ENCODE measurements at places on chromosomes 2 and 18.

GRCh38 chr18:7548721-7549120 lies 18.4 kb upstream of the PTPRM start:
- DNase-seq, result no peak

GRCh38 chr18:23612434-23613090 lies 26.3 kb upstream of the NPC1 start:
- no peak for DNase-seq

- no peak for DNase-seq
Measured at GRCh38 chr2:69119104-69119894, 106.3 kb downstream of the ANTXR1 start.

GRCh38 chr18:76896677-76897076 lies 74.3 kb downstream of the ZNF236 start:
- no peak for DNase-seq

- peak; percentile 38 for DNase-seq
Measured at GRCh38 chr2:162063899-162064298, 10.1 kb downstream of the DPP4 start.

- no peak for DNase-seq
Measured at GRCh38 chr2:50607721-50608120, 424.2 kb downstream of the NRXN1 start.

- no peak for DNase-seq
Measured at GRCh38 chr2:201411421-201411820, 39.8 kb downstream of the TRAK2 start.

DNA sequence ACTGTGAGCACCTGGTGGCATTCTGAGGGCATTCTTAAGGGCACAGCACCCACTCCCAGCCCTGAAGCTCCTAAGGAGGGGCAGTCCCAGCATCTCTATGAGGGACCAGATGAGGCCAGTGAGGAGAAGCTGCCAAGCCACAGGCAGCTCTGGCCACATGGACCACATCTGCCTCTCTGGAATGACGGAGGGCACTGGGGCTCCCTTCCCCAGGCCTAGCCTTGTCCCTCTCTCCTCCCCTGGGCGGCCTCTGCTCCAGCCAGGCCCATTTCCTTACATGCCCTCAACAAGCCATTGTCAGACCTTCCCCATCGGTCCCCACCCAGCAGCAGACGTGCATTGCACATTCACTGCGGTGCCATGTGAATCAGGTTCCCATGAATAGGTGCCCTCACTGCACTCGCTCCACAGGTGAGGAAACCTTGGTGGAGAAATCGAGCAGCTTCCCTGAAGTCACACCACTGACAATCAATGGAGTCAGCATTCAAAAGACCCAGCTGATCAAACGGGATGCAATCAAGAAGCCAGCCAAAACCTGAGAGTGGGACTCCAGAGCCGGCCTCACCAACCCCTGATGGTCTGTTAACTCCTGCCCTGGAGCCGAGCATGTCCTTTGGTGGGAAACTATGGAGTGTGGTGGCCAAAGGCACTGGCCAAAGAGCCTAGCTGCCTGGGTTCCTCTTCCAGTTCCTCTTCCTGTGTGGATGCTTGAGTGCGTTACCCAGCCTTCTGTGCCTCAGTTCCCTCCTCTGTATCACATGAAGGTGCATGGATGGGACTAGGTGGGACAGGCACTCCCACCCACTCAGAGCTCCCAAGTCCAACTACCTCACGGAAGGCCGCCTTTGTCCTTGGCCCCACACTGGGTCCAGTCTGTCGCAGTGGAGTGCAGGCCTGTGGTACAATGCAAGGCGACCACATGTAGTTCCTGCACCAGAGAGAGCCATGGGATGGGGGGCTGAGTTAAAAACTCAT lies 147.3 kb downstream of the ZFP36L2 start:
- no peak for DNase-seq

- no peak for DNase-seq
Measured at GRCh38 chr2:111705239-111705638, 178.8 kb downstream of the ANAPC1 start.

DNA sequence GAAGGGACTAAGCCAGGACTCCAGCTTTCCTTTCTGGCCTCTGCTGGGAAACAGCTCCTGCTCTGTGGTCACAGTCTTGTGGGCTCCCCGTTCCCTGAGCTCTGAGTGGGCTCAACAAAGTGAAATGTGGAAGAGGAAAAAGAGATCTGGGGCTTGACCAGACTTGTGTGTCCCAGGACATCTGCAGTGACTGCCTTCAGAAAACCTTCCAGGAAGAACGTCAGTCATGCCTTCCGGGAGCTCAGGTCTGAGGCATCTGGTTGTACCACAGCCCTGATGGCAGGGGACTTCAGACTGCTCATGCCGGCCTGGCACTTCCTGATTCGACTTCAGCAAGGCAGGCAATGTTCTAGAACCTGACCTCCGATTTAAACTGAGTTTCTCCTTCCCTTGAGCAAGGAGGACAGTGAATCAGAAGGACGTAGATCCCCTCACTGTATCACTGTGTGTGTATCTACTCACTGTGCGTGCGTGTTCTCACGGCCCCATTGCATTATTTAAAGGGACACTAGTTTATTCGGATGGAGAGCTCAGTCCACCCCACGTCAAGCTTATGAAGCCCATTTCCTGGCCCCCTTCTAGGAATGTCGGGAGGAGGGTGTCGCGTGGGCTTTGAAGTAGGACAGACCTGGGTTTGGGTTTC lies 548 bp upstream of the FBLN7 start:
- peak; percentile 17 for DNase-seq

- peak; percentile 15 for DNase-seq
Measured at GRCh38 chr2:168705534-168706470, 96.6 kb upstream of the NOSTRIN start.

DNA sequence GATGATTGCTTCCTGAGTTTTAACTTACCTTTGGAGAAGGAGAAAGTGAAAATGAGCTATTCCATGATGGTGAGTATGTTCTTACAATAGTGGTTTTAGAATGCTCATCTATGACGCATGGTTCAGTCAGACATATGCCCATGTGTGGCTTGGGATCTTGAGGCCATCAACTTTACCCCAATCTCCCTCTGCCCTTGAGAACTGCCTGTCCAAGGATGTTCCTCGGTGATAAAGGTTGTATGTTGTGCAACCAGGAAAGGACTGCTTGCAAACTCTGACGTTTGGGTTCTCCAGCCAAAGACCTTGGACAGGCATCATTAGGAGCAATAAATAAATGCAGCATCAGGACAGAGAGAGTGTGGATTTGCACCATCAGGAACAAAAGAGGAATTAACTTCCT lies 165.0 kb downstream of the ZEB2 start:
- no peak for DNase-seq

DNA sequence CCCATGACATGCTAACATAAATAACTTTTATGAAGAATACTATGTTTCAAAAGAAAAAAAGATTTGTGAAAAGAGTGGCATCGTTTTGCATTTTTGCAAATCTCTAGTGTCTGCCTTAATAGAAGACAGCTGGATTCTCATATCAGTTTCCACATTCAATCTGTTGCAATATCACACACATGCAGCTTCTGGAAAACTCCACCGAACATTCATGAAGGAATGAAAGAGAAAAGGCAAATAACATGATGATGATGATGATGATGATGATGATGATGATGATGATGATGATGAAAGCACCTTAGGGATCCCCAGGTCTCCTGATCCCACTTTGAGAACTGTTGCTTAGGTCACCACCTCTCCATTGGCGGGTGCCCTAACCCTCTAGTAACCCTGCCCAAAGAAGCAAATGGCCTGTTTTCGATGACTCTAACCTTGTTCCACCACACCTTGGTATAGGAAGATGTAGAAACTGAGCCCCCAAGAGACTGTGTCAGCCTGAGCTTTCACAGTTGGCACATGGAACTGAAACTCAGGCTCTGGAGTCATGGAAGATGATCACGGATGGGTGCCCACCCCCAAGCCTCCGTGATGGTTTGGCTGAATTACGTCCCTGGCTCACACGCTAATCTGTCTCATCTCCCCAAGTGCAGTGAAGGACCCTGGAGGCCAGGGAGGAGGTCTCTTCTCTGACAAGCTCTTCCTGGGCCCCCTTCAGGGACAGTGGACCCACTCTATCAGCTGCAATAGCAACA lies 80.1 kb upstream of the SMAD7 start:
- no peak for DNase-seq

DNA sequence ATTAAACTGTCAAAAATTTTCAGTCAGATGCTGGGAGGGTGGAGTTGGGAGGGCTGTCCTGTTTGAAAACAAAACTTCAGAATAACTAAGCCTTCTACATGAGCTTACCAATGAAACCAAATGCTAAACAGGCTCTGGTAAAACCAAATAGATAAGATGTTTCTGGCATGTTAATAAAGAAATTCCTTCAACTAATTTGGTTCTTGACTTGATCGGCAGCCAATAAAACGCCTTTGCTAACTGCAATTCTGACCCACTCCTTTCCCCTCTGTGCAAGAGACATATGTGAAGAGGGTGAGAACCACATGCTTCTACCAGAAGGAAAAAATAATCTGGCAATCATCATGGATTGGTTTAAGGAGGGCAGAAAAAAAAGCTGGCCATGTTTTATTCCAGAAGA lies 20.9 kb downstream of the MAP4K3 start:
- DNase-seq, result no peak

DNA sequence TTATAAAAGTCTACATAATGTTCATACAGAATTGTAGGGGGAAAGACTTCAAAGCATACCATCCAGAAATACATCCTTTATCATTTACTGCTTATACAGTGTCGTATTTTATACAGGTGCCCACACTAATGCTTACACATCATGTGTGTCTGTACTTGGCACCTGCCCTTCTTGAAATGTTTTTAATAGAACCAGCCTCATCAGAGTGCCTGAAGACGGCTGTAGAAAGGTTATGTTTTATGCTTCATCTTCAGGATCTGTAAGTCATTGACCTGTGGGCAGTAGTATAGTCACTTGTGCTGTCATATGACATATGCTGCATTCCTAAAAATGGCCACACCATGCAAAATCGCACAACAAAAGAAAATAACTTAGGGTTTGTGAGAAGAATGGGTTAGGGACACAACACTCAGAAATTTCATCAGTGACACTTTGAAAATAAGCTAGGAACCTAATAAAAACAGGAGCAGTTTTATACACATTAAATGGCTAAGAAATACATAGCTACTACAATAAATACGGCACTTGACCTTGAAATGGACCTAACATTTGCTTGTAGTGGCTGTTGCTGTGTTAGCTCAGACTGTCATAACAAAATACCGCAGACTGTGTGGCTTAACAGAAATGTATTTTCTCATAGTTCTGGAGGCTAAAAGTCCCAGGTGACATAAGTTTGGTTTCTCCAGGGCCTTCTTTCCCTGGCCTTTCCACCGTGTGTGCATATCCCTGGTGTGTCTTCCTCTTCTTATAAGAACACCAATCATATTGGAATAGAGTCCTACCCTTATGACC lies 112.6 kb downstream of the CERS6 start:
- DNase-seq, result no peak

- no peak for DNase-seq
Measured at GRCh38 chr2:69580486-69580885, 63.1 kb downstream of the AAK1 start.

Data from CD4-positive, alpha-beta T cell treated with Interleukin-17A for 1 hour (primary cell).